DND-41 (cell line): ENCODE measurements at places on chromosomes 4 and X.

DNA sequence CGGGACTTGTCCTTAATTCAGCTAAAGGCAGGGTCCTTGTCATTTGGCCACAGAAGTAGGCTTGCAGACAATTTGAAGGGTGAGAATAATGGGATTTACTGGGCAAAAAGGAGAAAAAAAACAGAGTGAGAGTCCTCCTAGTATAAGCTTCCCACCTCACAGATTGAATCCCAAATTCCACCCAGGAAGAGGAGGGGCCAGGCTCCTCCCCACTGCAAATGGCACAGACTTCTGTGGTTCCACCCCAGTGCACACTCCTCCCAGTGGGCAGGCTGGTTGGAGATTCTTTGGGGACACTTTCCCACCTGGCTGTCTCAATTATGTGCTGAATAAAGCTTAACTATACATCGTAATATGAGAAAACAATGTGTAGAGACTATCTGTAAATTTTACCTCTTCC lies 31.6 kb downstream of the MEPE start:
- no peak overlapping the region for H3K27ac ChIP-seq
- no peaks in the 10 kb centered on the region for H3K36me3 ChIP-seq
- no peaks in the 10 kb centered on the region for H3K4me1 ChIP-seq
- H3K27me3 ChIP-seq, result peaks cover 2% of the 10 kb centered on the region
- no peak for DNase-seq
- H3K4me3 ChIP-seq, result no peak overlapping the region

- H3K4me1 ChIP-seq, result no peaks in the 10 kb centered on the region
- no peaks in the 10 kb centered on the region for H3K27me3 ChIP-seq
- no peaks in the 10 kb centered on the region for H3K36me3 ChIP-seq
- H3K27ac ChIP-seq, result no peak overlapping the region
These were observed 28.0 kb downstream of the RIPPLY1 start for GRCh38 chrX:106875151-106875550.

DNA sequence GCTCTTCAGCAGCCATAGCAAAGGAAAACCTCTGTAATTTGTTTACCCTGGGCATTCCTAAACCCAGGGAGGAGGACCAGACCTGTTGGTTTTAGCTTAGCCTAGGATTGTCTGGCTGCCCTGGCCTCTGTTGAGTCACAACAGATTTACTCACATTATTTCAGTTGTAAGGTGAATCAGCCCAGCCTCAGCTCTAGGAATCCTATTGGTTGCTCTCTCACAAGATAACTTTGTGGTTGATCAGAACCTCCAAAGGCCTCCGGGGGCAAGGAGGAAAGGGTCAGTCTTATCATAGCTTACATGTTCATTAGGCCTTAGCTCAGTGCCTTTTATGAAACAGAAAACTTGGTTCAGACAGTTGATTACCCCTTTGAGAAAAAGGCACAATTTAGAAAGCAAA lies 41.0 kb downstream of the PDK3 start:
- no peaks in the 10 kb centered on the region for H3K27me3 ChIP-seq
- H3K4me1 ChIP-seq, result no peaks in the 10 kb centered on the region
- no peak overlapping the region for H3K27ac ChIP-seq
- DNase-seq, result no peak
- no peak overlapping the region for H3K4me3 ChIP-seq

GRCh38 chrX:44012484-44013096 lies 39.4 kb upstream of the NDP start:
- peaks cover 8% of the 10 kb centered on the region for H3K4me1 ChIP-seq
- H3K27ac ChIP-seq, result no peak overlapping the region
- no peak overlapping the region for H3K4me3 ChIP-seq
- no peaks in the 10 kb centered on the region for H3K27me3 ChIP-seq
- H3K36me3 ChIP-seq, result no peaks in the 10 kb centered on the region
- peak; percentile 66 for DNase-seq

DNA sequence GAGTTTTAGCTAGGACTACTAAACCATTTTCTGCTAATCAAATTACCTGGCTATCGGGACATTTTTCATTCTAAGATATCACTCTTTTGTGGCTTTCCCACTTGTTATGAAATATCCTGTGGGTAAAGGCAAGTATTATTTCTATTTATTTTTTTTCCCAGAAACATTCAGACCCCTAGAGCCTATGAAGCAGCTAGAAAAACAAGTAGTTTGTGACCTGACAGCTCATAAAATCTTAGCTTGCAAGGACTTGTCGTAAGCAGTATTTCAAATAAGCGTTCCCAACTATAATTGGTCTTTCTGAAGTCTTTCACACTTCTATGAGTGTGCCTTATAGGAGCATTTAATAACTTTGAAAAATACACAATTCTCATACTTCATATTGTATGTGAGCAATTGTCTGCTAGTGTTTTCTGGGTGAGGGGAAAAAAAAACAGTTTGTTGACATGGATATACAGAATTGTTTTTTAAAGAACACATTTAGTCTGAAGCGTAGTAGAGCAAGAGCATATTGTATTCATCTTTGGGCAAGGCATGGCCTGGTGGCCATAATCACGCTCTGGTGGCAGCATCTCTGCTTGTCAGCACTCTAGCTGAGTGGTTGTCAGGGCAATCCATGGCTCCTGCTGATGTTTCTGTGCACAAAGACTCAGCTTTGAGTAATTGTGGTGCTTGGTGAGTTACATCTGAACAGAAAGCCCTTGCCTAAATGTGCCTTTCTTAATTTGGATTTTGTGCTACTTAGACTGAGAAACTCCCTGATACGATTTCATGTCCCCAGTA lies 2.6 kb downstream of the MCUB start:
- H3K4me3 ChIP-seq, result peak overlapping the region; percentile 64; the same call in 1 of the 2 replicates
- H3K36me3 ChIP-seq, result no peaks in the 10 kb centered on the region

DNA sequence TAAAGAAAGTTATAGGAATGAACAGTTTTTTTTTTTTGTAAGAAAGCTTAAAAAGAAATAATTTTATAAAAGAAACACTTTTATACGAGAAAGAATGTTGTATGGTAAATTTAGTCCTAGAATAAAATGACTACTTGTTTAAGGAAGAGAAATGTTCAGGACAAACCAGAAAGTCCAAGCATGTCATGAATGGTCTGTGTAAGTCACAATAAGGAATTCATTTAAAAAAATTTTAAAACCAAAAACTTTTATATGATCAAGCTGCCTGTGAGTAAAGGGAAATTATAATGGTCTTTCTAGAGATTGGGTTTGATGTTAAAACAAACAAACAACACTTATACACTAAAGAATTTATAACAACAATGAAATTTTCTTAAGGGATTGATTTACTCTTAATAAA lies 858.9 kb upstream of the PCDH7 start:
- no peaks in the 10 kb centered on the region for H3K36me3 ChIP-seq
- no peak for DNase-seq
- H3K27ac ChIP-seq, result no peak overlapping the region
- H3K27me3 ChIP-seq, result no peaks in the 10 kb centered on the region
- H3K4me1 ChIP-seq, result no peaks in the 10 kb centered on the region
